Stimulated activated CD8-positive, alpha-beta memory T cell treated with anti-CD3 and anti-CD28 coated beads, Interleukin-15, amount 100 ng/mL, for 48 hours (primary cell): ENCODE measurements at places on chromosomes 6 and 20.

DNA sequence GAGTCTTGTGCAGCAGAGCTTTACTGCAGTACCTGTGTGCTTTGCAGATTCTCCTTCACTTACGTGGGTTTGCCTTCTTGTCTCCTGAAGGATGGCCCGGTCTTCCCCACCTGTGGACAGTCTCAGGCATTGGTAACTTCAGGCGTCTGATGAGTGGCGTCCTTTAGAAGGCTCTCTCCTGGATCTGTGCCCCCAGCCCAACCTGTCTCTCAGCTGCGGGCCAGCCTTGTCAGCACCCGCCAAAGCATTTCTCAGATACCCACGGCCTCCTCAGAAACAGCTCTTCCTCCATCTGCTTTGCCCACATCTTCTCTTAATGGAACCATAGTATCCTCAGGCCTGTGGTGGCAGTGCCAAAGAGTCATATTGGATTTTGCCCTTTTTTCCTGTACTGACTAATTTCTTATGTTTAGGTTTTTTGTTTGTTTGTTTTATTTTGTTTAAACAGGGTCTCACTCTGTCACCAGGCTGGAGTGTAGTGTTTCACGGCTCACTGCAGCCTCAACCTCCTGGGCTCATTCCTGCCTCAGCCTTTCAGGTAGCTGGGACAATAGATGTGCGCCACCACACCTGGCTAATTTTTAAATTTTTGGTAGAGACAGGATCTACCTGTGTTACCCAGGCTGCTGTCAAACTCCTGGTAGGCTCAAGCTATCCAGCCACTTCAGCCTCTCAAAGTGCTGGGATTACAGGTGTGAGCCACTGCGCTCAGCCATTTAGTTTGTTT lies 96.6 kb downstream of the ARID1B start:
- DNase-seq, result no peak

- DNase-seq, result no peak
Measured at GRCh38 chr20:45279992-45280391, 25.6 kb upstream of the SLPI start.

GRCh38 chr6:72987301-72987700 lies 238.0 kb downstream of the KHDC1L start:
- DNase-seq, result no peak

GRCh38 chr6:149065658-149066556 lies 251.6 kb upstream of the TAB2 start:
- no peak for DNase-seq

- no peak for DNase-seq
Measured at GRCh38 chr6:141482796-141483597, 649.7 kb upstream of the GJE1 start.

- DNase-seq, result no peak
Measured at GRCh38 chr6:72533606-72534005, 88.3 kb upstream of the KCNQ5 start.

- no peak for DNase-seq
Measured at GRCh38 chr6:69061066-69061465, 426.0 kb downstream of the ADGRB3 start.
